Cardiac septum (tissue), 1 donor: ENCODE measurements at places on chromosomes 1 and 21. TPM values are rescaled to one million over a fixed set of nuclear protein-coding genes. Genes with fewer than 3 reads are reported as not detected.

PADI4 gene
- 2.7 TPM for total RNA-seq

CR2 gene
- total RNA-seq: not detected

DNA sequence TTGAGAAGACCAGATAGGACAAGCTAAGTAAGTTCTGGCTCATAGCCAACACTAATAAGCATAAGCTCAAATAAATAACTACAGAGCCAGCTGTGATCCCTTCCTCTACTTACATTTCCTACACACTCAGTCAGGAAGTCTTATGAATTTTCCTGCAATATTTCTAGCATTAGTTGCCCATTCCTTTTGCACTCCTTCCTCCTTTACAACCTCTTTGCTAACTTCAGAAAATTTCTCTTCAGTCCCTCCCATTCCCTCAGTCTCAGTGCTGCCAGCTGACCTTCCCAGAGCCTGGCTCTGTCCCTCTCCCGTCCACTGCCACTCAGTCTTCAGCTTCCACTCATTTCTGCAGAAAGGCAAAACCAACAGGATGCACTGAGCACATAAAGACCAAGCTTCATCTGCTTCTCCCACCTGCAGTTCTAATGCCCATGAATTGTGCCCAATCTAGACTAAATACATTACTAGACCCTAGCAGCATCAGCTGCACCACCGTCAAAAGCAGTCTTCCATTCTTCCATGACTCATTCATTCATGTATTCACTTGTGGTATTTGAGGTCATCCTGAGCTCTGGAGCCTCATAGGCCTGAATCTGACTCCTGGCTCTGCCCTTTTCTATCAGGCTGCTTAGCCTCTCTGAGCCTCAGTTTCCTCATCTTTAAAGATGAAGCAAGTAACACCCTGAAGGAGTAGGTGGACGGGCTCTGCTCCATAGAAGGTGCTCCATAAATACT, 54.6 kb upstream of the SIPA1L2 start:
- DNase-seq: no peak

- no peak for DNase-seq
Observed at GRCh38 chr1:236467327-236467641, 56.5 kb upstream of the LGALS8 start.

DNA sequence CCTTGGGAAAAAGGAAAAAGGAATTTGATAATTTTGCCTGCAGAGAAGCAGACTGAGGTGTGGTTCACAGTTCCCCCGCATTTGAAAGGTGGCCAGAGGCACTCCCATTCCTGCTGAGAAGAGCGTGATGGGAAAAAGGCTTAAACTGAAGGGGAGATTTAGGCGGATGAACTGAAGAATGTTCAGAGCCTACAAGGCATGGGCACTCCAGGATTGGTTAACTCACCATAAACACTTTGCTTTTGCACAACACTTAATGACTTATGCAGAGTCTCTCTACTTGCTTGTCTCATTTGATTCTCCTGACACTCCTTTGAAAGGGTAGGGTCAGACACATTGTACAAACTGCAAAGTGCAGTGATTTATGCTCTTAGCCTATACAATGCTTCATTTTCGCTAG, 119.6 kb upstream of the RUNX1 start:
- no peak for DNase-seq

GRCh38 chr1:7335224-7335879, 435.7 kb upstream of the VAMP3 start:
- no peak for DNase-seq
